ENCODE measurements at places on chromosomes 3 and 15.

DNA sequence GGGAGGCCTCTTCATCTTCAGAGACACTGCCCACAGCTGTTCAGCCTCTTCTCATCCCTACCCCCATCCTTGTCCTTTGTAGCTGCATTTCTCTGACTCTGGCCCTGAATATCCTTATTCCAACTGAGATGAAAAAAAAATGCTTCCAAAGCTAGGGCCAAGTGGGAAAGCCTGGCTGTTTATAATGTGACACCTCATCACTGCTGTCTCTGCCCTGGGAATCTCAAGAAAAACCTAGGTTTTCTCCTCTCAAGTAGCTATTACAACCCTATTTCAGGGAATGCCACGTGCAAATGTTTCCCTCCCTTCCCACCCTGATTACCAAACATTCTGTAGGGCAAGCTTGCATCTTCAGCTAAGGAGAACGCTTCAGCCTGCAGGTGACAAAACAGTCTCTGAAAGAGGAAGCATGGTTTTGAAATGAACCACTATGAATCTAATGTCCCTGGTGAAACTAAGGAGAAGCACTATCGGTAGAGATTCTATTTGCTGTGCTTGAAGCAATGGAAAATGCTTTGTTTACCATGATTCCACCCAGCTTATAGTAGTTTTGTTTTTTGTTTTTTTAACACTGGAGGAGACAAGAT lies 65.4 kb downstream of the USF3 start:
- DNase-seq, result no peak

DNA sequence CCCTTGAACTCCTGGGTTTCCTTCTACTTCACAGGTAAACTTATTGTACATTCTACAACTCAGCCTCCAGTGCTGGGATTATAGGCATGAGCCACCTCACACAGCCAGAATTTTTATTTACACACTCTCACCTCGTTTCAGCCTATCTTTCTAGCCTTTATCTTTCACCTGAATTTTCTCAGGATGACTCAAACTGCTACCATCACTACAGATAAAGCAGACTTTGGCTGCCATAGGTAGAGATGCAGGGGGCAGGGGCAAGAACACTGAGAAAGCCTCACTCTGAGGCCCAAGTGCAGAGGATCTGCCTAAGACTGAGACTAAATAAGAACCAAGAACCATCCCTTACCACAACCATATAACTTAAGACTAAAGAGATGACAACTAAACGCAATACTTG lies 59.0 kb downstream of the ETFA start:
- no peak for DNase-seq

DNA sequence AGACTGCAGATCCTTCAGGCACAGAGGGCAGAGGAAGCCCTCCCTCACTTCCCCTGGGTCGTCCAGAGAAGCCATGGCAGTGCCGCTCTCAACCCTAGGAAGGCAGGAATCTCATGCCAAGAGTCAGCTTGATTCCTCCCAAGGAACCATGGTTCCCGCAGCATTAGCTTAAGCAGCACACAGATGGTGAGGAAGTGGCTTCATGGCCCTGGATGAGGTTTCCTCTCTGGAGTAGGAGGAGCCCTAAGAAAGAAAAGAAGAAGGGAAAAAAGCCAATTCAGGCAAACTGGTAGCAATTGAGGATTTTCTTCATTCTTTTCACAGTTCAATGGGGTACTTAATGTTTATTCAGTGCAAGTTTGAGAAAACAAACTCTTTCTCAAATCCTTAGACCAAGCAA lies 2.9 kb downstream of the RBSN start:
- no peak for DNase-seq

DNA sequence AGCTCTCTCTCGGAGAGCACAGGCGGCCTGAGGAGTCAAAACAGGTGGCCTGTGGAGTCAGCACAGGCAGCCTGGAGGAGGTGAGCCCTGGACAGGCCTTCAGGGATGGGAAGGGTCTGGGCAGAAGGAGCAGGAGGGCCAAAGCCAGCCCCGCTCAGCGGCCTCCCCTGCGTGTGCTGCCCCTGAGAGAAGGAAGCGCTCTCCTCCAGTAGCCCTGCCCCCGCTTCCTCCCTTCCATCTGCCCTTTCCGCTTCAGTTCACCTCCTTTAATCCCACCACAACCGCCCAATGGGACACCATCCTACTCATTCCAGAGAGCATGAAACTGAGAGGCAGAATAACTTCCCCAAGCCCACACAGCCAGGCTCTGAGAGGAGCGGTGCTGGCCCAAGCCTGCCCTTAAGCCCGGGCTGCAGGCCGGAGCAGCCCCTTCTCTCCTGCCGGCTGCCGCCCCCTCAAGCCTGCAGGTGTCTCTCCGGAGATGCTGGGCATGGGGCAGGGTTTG lies 3.2 kb upstream of the NR2E3 start:
- DNase-seq, result no peak

DNA sequence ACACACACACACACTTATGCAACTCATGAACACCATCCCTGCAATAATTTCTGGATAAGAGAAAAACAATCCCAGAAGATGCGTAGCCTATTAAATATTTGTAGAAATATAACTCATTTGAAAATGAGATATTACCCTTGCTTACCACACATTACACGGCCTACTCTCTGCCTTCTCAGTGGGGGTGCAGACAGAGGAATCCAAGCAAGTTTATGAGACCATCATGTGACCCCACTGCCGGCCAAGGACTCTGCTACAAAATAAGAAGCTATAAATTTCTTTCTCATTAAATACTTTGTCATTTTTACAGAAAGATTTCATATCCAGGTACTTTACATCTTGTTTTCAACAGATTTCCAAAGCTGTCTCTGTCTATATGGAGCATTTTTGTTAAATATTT lies 286.3 kb downstream of the ZNF385D start:
- DNase-seq, result no peak

GRCh38 chr3:22292681-22293080 lies 541.7 kb upstream of the ZNF385D start:
- DNase-seq, result no peak

DNA sequence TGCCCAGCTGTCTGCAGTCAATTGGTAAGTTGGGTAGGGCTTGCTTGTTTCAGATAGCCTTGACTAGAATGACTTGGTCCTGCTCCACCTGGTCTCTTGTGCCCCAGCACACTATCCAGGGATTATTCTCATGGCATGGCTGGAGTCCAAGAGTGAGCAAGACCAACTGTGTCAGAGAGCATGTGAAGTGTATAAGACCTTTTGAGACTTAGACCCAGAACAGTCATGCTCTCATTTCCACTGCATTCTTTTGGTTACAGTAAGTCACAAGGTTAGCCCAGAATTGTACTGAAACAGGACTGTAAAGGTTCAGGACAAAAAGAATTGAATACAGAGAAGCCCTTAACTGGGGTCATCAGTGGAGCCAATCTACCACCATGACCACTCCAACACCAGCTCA lies 650.8 kb upstream of the ADAMTS9 start:
- no peak for DNase-seq

DNA sequence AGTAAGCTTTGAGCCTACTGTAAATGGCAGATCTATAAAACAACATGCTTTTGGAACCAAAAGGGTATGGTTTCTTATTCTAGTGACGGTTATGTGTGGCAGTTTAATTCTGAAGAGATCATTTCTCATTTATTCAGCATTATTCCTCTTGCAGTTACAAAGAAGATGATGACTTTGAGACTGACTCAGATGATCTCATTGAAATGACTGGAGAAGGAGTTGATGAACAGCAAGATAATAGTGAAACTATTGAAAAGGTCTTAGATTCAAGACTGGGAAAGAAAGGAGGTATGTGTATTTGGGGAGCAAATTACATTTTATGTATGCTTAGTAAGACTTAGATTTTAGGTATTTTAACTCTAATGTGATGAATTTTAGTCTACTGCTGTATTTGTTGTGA lies 41.5 kb downstream of the CHD2 start:
- no peak for DNase-seq

DNA sequence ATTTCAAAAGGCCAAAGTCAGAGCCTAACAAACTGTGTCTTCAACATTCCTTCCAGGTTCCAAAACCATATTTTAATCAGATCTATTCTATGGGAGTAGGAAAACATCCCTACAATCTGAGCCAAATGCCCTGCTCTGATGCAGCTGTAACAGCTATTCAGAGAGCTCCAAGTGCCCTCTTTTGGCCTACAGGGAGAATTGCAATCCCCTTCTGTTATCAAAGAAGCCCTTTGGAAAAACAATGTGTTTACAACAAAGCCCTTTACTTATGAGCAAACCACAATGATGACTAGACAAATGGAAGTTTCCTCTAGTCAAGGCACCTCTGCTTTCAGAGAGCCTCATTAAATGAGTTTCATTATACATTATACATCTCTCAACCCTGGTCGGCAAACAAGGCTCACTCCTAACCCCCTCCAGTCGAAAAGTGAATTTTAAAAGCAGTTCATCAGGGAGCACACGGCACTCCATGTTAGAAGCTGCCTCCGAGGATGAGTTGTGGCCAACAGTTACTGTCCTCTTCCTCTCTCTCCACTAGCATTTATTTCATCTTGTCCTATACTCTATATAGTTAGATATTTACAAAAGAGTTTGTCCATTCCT lies 42.6 kb upstream of the TMCO5A start:
- DNase-seq, result no peak

GRCh38 chr3:43629257-43629656 lies 7.4 kb upstream of the ANO10 start:
- no peak for DNase-seq

DNA sequence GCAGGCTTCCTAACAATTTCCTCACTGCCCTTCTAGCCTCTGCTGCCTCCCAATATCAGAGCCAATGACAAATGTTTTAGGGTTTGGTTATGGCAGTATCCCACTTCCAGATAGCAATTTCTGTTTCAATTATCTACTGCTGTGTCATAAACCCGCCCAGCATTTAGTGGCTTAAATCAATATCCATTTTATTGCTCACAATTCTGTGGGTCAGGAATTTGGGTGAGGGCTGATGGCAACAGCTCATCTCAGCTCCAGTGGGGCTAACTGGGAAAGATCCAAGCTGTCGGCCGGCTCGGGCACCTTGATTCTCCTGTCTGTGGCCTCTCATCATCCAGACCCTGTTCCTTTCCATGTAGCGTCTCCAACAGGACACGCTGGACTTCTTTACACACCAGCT lies 85.3 kb upstream of the GOLGA8J start:
- no peak for DNase-seq

DNA sequence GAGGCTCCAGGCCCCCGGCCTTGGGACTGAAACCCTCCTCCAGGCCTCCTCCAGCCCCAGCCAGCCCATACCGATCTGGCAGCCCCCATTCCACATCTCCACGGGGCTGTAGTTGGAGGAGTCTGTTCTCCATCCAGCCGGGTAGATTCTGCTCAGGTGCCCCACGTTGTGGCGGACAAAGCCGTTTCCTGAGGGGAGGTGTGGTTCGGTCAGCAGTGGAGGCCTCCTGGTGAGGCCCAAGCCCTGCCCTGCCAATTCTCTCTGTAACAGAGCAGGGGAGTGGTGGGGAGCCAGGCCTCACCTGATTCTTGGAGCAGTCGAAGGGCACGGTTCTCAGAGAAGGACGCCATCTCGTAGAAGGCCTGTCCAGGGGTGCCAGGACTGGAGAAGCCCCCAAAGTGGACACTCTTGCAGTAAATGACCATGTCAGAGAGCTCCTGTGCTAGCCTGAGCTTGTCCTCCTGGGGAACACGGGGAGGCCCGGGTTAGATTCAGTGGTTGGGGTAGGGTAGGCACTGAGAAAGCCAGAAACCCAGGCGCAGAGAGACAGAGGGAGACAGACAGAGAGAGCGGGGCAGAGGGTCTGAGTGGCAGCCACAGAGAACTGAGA lies 18.5 kb downstream of the VILL start:
- no peak for DNase-seq

DNA sequence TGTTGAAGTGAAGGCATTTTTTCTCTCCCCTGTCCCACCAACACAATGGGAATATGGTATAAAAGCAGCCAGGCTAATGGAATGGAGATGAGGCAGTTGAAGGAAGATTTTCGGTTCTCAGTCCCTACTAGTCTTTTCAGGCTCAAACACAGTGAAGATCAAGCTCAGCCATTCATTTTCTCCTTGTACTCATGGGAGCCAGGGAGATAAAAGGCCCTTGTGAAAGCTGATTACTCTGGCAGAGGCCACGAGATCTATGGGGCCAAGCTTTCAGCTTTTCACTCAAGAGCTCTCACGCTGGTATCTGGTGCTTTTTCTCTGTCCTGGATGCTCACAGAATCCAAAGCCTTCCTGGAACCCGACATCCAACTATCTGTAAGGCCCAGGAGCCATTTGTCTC lies 14.5 kb upstream of the FAN1 start:
- DNase-seq, result no peak
